Stimulated activated CD8-positive, alpha-beta memory T cell treated with anti-CD3 and anti-CD28 coated beads, Interleukin-7, amount 100 ng/mL, for 4 hours (primary cell): ENCODE measurements at places on chromosomes 5 and 9.

DNA sequence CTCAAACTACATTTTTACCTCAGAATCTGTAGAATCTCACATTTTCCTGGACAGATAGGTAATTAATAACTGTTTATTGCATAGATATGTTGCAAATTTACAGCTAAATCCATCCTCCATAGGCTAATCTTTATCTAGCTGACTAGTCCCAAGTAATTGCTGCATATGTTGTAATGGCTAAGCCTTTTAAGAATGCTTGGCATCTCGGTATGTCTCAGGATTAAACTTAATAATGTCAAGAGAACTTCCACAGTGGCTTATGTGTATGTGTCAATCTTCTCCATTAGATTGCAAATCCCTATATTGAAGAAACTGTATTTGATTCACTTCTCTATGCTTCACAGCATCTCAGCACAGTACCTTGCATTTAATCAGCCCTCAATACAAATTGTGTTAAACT lies 131.9 kb downstream of the PRDM9 start:
- no peak for DNase-seq

DNA sequence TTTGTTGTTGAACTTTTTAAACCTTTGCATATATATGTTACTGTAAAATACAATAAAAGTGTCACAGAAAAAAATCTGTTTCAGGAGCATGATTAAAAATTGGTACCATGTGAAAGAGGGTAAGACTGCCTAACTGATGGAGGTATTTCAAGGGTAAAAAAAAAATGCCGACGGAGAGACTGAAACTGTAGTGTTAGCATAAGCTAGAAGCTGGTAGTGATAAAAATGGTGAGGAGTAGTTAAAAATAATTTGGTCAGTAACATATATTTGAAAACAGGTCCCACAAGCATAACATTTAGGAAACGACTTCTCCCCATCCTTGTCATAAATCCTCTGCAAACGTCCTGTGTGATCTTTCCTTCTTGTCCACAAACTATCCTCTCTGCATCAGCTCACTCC lies 64.7 kb downstream of the MEF2C start:
- DNase-seq = no peak

GRCh38 chr9:136729144-136729543 lies 13.6 kb downstream of the LCN10 start:
- no peak for DNase-seq

DNA sequence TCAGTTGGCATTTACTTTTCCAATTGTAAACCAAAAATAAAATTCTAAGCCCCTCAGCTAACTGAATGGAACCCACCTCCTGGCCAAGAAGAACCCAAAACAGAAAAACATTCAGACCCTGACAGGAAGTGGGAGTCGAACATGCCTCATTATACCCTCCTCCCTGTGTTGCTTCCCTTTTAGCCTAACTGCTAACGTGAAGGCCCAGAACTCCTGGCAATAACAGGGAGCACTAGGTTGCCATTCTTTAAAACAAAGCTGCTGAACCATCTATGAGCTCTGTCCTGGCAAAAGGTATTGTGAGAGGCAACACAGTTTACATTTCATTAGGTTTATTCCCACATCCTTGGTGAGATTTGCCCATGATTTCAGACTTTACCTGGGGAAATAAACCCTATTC lies 481.4 kb downstream of the CHSY3 start:
- no peak for DNase-seq
